ENCODE measurements at places on chromosomes 2 and 18. TPM values are rescaled to one million over a fixed set of nuclear protein-coding genes. Genes with fewer than 3 reads are reported as not detected.

DNA sequence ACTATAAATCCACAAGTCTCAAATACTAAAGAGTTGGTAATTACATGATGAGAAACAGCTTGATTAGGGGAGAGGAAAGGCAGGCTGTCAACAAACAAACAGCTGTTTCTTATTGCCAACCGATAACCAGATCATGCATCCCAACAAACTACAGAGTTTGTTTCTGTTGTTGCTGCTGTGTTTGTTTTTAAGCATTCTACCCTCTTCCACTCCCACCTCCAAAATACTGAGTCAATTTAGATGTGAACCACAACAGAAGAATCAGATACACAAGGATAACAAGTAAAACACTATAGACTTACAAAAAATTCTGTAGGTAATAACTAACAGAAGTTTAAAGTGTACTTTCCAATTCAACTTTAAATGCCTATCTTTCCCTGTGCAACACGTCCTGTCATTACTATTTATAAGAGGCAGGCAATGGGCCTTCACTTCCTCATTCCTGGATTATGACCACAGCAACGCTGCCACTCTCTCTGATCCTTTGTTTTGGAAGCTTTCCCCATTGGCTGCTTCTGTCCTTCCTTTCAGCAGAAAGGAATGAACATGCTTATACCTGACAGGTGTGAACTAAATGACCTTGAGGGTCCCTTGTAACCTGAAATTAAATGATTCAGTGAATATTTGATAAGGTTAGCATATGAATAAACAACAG is 152.0 kb downstream of the SRBD1 start:
- H3K36me3 ChIP-seq: no peaks in the 10 kb centered on the region
- no peak overlapping the region for H3K27ac ChIP-seq
- H3K4me3 ChIP-seq: no peak overlapping the region
- no peaks in the 10 kb centered on the region for H3K27me3 ChIP-seq
- H3K4me1 ChIP-seq: no peaks in the 10 kb centered on the region

- DNase-seq: no peak
- H3K4me3 ChIP-seq: no peak overlapping the region
- H3K27me3 ChIP-seq: no peaks in the 10 kb centered on the region
- H3K36me3 ChIP-seq: no peaks in the 10 kb centered on the region
- H3K27ac ChIP-seq: no peak overlapping the region
- H3K4me1 ChIP-seq: no peaks in the 10 kb centered on the region
Observed at GRCh38 chr2:56021579-56021978, 98.0 kb upstream of the EFEMP1 start.

DNA sequence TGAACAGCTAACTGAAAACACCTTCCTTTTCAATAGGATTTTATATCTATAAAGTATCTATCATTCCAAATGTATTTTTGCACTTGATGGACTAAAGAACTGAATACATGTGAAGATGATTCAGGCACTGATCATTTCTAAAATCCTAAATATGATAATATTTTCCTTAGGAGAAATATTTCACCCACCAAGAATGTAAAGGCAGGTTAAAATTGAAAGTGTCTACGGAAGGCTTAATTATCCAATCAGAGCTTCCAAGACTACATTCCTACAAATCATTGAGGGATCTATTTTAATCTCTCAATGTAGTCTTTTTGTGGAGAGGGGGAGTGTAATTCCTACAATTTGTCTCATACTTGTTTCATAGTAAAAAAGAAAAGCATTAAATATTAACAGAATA is 3.6 kb downstream of the GALNT3 start:
- no peak for DNase-seq
- no peak overlapping the region for H3K27ac ChIP-seq
- H3K4me3 ChIP-seq: no peak overlapping the region
- H3K36me3 ChIP-seq: no peaks in the 10 kb centered on the region

GRCh38 chr2:113219889-113220641 is 46.3 kb downstream of the PSD4 start:
- H3K4me3 ChIP-seq: no peak overlapping the region
- H3K27ac ChIP-seq: no peak overlapping the region
- no peak for DNase-seq
- peaks cover 10% of the 10 kb centered on the region for H3K4me1 ChIP-seq
- no peaks in the 10 kb centered on the region for H3K27me3 ChIP-seq

DNA sequence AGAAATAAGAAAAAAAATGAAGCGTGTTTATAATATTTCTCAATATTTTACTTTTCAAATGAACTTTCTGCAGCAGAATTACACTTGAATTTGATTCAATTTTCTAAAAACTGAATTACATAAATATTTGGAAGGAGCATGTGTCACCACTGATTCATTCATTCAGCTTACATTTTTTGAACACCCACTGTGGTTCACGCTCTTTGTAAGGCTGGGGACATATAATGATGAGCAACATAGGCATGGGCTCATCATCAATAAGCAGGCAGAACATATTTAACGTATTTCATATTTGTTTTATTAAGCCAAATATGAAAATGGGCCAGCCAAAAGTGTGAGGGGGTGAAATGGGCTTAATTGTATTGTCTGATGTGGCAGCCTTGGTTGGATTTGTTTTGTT is 209.1 kb downstream of the CTNNA2 start:
- H3K27me3 ChIP-seq: no peaks in the 10 kb centered on the region
- no peak for DNase-seq
- no peaks in the 10 kb centered on the region for H3K4me1 ChIP-seq
- H3K4me3 ChIP-seq: no peak overlapping the region

DNA sequence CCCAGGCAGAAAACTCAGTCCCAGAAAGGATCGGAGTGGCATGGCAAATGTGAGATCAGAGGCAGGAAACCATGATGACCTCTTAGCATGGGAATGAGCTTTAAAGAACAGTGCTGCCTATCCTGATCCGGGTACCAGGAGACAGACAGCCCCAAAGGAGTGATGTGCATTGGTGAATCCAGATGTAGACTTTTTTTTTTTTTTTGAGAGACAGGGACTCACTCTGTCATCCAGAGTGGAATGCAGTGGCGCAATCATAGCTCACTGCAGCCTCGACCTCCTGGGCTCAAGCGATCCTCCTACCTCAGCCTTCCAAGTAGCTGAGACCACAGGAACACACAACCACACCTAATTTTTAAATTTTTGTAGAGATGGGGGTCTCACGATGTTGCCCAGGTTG is 122.7 kb downstream of the VAPA start:
- no peak overlapping the region for H3K27ac ChIP-seq
- H3K4me3 ChIP-seq: no peak overlapping the region
- no peak for DNase-seq
- H3K4me1 ChIP-seq: no peaks in the 10 kb centered on the region
- H3K27me3 ChIP-seq: no peaks in the 10 kb centered on the region
- no peaks in the 10 kb centered on the region for H3K36me3 ChIP-seq

GRCh38 chr18:621291-622043 is 24.7 kb downstream of the CLUL1 start:
- H3K4me1 ChIP-seq: no peaks in the 10 kb centered on the region
- H3K4me3 ChIP-seq: no peak overlapping the region
- DNase-seq: no peak
- no peak overlapping the region for H3K27ac ChIP-seq
- no peaks in the 10 kb centered on the region for H3K36me3 ChIP-seq

The SLC38A11 gene
- not detected for total RNA-seq

The NEB gene
- total RNA-seq: 2.1 TPM

The ITPRIPL1 gene
- 11.7 TPM for total RNA-seq
